ENCODE measurements at places on chromosomes 1 and 21.

GRCh38 chr1:165826565-165827267, 698 bp upstream of the UCK2 start:
- DNase-seq: no peak

GRCh38 chr1:88812366-88812765, 79.0 kb downstream of the GTF2B start:
- DNase-seq: no peak

- DNase-seq: no peak
These were observed 22.9 kb downstream of the S1PR1 start for GRCh38 chr1:101259744-101260148.

DNA sequence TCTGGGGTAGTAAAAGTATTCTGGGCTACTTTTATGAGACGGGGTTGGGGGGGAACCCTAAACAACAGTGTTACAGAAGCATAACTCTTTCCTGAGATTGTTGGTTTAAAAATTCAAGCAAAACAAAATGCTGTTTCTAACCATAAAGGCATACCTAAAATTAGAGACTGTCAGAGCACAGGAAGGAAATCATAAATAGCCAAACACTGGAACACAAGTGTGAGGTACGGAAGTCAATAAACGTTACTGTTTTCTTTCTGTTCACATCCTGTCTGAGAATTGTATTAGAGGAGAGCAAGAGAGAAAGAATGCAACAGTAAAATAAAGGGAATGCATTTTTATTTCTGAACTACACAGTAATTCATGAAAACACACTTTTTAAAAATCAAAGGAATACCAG, 42.8 kb upstream of the IL12RB2 start:
- DNase-seq: no peak

GRCh38 chr1:205583461-205584130, 48.2 kb downstream of the ELK4 start:
- no peak for DNase-seq

DNA sequence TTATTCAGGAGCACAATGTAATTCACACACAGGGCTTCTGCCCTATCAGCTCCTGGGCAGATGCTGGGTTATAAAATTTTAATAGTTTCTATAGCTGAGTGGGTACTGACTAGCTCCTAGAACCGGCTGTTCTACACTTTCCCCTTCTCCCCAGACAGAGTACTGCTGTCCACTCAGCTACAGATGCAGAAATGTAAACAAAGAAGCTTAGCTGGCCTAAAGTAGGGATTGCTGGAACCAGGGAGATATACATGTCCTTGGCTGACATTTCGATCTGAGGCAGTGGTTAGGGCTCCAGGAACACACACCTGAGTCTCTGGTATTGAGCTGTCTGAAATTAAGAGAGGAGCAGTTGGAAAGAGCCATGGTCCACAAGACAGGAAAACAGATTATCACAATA, 211.5 kb upstream of the USP24 start:
- DNase-seq: no peak

DNA sequence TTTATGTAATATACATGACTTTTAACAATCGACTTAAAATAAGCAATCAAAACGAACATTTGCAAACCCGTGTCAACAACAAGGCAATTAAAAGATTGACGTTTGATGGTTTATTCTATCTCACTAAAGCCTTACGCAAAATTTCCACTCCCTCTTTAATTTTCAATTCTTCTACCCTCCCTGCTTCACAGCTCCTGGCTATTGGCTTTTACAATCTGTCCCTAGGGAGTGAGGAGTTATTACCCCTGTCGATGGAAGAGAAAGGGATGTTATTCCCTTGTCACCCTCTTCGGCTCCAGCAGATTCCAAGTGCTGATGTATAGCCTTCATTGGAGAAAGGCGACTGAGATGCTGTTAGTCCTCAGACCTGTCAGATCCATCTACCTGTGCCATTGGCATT, 161.3 kb downstream of the ZNF281 start:
- no peak for DNase-seq

GRCh38 chr1:165494949-165495857, 48.6 kb upstream of the LRRC52 start:
- DNase-seq: no peak

GRCh38 chr1:193538680-193539079, 352.3 kb upstream of the B3GALT2 start:
- DNase-seq: no peak

DNA sequence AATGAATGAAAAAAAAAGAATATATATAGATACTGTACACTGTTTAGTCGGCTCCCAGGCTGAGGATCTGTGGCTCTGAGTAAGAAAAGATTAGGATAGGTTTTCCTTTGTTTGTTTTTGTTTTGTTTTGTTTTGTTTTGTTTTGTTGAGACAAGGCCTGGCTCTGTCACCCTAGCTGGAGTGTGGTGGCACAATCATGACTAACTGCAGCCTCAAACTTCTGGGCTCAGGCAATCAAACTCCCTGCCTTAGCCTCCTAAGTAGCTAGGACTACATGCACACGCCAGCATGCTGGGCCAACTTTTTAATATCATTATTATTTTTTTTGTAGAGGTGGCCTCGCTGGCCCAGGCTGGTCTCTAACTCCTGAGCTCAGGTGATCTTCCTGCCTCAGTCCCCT, 87.9 kb upstream of the PTBP2 start:
- no peak for DNase-seq

- no peak for DNase-seq
These were observed 18.1 kb upstream of the FAM78B start for GRCh38 chr1:166184897-166185296.

- DNase-seq: peak; percentile 34
These were observed 772 bp downstream of the ADAM15 start for GRCh38 chr1:155051777-155052398.

- DNase-seq: no peak
These were observed 16.0 kb downstream of the IRF2BP2 start for GRCh38 chr1:234593771-234594504.

- no peak for DNase-seq
These were observed 33.9 kb upstream of the ATP2B4 start for GRCh38 chr1:203592730-203593129.

GRCh38 chr1:213041443-213041842, 9.6 kb upstream of the RPS6KC1 start:
- no peak for DNase-seq

- no peak for DNase-seq
These were observed 18.8 kb downstream of the ENSA start for GRCh38 chr1:150610576-150610975.

- no peak for DNase-seq
These were observed 372.1 kb upstream of the VAMP3 start for GRCh38 chr1:7398982-7399381.

GRCh38 chr1:190752131-190752530, 274.5 kb upstream of the BRINP3 start:
- no peak for DNase-seq

DNA sequence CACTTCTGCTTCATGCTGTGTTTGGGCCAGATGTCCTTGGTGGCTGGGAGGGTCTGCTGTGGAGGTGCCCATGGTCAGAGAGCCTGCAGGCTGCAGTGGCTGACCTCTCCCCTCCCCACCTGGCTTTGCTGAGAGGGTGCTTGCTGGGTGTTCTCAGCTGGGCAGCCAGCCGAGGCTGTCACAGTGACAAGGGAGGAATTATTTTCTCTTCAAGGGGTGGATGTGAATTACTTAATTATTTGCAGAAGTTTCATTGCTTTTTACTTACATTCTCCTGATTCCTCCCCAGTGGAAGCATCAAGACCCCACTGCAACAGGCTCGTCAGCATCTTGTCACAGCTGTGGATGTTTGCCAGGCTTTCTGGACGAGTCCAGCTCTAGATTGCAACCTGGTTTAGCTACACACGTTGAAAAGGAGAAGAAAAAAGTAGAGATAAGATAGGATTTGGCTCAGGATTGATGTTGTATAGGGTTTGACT, 70.3 kb downstream of the GALNT2 start:
- no peak for DNase-seq

DNA sequence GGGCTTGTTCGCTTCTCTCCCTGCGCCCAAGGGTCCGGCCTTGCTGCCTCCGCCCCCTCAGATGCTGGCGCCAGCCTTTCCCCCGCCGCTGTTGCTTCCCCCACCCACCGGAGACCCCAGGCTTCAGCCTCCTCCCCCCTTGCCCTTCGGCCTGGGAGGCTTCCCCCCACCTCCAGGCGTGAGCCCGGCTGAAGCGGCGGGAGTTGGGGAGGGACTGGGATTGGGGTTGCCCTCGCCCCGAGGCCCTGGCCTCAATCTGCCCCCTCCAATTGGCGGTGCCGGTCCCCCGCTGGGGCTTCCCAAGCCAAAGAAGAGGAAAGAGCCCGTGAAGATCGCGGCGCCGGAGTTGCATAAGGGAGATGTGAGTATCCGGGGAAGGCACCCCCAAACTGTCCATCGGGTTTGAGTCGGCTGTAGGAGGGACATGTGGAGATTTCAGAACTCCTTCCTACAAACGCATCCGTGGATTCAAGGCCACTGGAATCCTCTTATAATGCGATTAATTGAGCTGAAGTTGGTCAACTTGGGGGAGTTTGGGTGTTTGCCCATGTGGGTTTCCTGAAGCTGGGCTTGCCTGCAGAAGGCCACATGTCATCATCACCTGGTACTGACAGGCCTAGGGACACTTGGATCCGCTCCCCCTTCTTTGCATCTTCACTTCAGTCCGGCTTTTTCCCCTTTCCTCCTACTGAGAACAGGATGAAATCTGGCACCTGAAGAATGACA, 707 bp downstream of the PRCC start:
- no peak for DNase-seq

- no peak for DNase-seq
These were observed 26.8 kb upstream of the ATP5PO start for GRCh38 chr21:33942426-33942825.

- DNase-seq: no peak
These were observed 37.4 kb downstream of the PCAT6 start for GRCh38 chr1:202848191-202848542.

DNA sequence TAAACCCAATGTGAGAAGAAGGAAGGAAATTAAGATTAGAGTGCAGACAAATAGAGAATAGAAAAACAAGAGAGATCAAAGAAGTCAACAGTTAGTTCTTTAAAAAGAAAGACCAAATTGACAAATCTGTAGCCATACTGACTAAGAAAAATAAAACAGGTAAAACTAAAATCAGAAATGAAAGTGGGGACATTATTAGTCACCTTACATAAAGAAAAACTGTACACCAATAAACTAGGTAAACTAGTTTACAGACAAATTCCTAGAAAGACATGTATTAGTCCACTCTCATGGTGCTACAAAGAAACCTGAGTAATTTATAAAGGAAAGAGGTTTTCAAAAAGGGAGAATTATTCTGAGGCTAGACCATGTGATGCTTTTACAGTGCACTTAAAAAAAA, 22.3 kb downstream of the BLZF1 start:
- no peak for DNase-seq

GRCh38 chr21:43372663-43373361, 54.1 kb downstream of the SIK1 start:
- DNase-seq: no peak

GRCh38 chr1:150846473-150847146, 29.8 kb downstream of the ARNT start:
- DNase-seq: no peak

DNA sequence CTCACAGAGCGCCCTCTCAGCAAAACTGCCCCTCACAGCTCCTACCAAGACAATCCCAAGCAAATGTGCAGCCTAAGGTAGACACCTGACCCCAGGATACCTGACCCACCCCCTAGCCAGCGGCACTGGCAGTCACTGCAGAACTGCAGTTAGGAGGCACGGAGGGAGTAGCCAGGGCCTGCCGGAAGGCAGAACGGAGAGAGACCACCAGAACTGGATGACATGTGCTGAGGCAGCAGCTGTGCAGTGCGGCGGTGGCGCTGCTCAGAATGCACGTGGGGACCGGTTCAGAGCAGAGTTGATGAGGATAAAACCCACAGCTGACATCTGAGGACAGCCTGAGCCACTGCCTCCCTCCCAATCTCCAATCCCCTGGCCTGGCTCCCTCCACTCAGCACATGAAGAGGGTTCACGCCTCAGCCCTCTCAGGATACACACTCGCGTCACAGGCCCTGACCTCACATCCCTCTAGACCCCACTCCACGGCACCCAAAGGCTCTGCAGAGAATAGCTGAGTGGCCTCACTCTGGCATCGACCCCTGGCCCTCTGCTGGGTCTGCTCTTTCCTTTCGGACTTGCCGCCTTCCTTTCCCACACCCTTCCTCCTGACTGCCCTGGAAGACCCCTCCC, 29.6 kb downstream of the UBE2G2 start:
- DNase-seq: no peak

DNA sequence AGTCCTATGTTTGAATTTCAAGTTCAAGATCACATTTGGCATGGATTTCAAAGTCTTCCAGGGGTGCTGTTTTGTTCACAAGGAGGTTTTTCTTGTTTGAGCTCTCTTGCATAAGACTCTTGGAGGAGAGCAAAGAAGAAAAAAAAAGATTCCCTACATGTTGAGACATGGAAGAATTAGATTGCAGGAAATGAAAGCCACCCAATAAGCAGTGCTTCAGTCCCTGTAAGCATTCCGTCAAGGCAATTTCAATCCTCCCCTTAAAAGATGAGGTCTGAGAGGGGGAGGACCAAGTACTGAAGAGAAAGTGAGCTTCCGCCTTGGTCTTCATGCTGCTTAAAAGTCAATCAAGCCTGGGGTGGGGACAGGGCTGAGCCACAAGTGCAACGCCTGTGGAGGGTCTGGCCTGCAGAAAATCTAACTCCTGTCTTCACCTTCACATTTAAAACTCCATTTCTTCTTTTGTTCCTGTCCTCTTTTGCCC, 50.2 kb downstream of the LPAR3 start:
- DNase-seq: no peak

DNA sequence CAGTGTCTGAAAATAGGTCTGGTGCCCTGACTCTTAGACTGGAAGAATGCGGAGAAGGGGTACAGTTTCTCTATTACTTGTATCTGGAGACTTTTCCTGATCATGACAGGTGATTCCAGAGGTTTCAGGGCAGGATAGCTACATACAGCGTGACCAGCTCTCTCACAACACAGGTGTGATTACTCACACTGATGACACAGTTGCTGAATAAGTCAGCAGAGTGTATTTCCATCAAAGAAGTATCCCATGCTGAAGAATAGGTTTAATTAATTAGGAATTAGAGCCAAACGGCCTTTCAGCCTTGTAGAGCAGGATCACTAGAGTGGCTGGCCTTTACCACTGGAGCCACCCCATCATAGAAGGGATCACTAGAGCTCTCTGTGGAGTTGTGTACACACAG, 298.6 kb downstream of the LMX1A start:
- no peak for DNase-seq

GRCh38 chr1:202250982-202251381, 57.4 kb downstream of the LGR6 start:
- no peak for DNase-seq

DNA sequence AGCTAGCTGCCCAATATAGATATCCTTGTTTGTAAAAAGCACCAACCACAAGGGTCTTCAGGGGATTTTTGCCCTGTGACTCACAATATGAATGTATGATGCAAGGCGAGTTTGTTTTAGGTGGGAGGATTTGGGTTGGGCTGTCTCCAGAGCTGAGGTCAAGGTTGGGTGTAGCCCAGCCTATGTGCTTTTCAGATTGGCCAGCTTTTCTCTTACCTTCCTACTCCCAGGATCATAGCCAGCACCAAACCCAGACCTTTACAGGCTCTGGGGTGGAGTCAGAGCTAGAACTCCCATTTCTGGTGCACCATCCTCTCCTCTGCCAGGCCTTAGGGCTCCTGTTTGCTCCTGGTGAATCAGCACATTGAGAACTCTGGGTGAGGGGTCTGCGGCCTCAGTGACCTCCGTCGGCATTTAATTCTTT, 55.6 kb upstream of the GCLM start:
- no peak for DNase-seq

All from activated gamma-delta T cell treated with Interleukin-2 at 50 U/mL for 16 hours (primary cell).